ENCODE measurements at places on chromosomes 7 and 10. TPM values are rescaled to one million over a fixed set of nuclear protein-coding genes. Genes with fewer than 3 reads are reported as not detected.

GHRHR gene
- not detected for total RNA-seq

GIMAP8 gene
- 16.3 TPM for total RNA-seq

CLEC2L gene
- not detected for total RNA-seq

AKR1D1 gene
- not detected for total RNA-seq

- DNase-seq, result no peak
Measured at GRCh38 chr7:77450054-77450453, 33.9 kb upstream of the GSAP start.

GRCh38 chr10:23892296-23892695 is 316.6 kb upstream of the KIAA1217 start:
- DNase-seq, result no peak

- no peak for DNase-seq
Measured at GRCh38 chr10:5467634-5468255, 31.6 kb downstream of the CALML5 start.

- no peak for DNase-seq
Measured at GRCh38 chr7:90931986-90932916, 332.0 kb upstream of the FZD1 start.
